ENCODE measurements at places on chromosomes 2 and 18. TPM values are rescaled to one million over a fixed set of nuclear protein-coding genes. Genes with fewer than 3 reads are reported as not detected.

The NYAP2 gene
- total RNA-seq = not detected

The C2orf15 gene
- total RNA-seq = not detected

The GALNT13 gene
- 2.6 TPM for total RNA-seq

The CD207 gene
- not detected for total RNA-seq

The BMPR2 gene
- 14.7 TPM for total RNA-seq

The ARMC9 gene
- total RNA-seq = 25.4 TPM

The ABCG8 gene
- total RNA-seq = not detected

The ATG9A gene
- total RNA-seq = 44.2 TPM

The RAX gene
- total RNA-seq = not detected

The DPY30 gene
- 37.3 TPM for total RNA-seq

The GATA6 gene
- 1.5 TPM for total RNA-seq

The CSRNP3 gene
- 0.73 TPM for total RNA-seq

The THSD7B gene
- total RNA-seq = not detected

The DSG1 gene
- not detected for total RNA-seq

The MREG gene
- total RNA-seq = 2.7 TPM

The MOGAT1 gene
- not detected for total RNA-seq
